Colonic mucosa (tissue), 4 donors: ENCODE measurements at places on chromosomes 3 and 15. TPM values are rescaled to one million over a fixed set of nuclear protein-coding genes. Genes with fewer than 3 reads are reported as not detected.

GRCh38 chr15:39465843-39466749 is 114.8 kb upstream of the THBS1 start:
- DNase-seq = peak; percentile 35

DNA sequence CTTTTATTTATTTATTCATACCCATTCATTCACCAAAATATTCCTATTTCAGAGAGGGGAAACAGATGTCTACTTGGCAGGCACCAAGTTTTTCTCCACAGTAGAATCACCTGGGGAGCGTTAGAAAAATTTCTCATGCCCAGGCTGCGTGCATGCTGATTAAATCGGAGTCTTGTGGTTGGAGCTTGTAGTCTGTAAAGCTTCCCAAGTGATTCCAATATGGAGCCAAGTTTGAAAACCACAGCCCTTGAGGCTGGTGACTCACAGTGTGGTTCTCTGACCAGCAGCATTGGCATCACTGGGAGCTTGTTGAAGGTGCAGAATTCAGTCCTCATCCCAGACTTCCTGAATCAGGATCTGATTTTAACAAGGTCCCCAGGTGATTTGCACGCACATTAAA is 49.7 kb downstream of the PDHB start:
- DNase-seq = no peak

GRCh38 chr3:191455257-191455952 is 5.6 kb upstream of the PYDC2 start:
- DNase-seq = no peak

Gene B3GALNT1
- 1.8 TPM for total RNA-seq

Gene STRIT1
- total RNA-seq = not detected

DNA sequence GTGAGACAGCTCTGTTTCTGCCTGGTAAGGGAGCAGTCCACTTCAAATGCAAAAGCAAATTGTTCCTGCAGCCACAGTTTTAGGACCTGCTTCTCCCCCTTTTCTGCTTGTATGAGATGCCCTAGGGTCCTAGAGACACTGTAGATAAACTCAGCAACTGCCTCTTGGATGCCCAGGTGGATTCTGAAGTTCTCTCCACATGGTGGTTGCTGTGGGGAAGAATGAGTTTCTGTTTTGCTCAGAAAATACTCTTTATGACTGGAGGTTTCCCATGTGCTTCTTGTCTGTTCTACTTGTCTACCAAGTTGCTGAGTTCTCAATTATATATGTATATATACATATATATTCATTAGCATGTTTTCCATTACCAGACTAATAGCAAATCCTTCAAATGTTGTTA is 5.6 kb upstream of the ZNF80 start:
- DNase-seq = no peak
